ENCODE measurements at places on chromosomes 3 and 15.
A peak's percentile ranks its signal among the peaks of the same experiment; 100 is the strongest.

DNA sequence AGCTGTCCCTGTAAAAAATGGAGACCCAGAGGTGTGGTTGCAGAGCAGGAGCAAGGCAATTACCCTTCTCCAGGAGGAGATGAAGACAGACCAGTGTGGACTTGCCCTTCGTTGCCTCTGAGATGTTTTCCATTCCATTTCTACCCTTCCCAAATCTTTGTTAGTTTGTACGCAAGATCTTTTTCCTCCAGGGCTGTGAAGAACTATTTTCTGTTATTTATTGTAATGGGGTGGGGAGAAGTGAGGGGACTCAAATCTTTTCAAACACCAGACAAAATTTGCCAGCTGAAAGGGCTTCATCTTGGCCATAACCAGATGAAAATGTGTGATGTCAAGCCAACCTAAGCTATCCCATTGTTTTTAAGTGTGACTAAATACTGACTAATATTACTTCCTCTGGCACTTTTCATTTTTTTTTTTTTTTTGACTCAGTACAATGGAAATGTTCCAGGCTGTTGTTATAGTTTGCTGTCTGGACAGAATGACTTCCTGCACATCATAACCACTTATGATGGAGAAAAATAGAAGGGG is 271.3 kb upstream of the TPRG1 start:
- DNase-seq: no peak

GRCh38 chr3:106628407-106628806 is 748.8 kb upstream of the CCDC54 start:
- no peak for DNase-seq

- peak; percentile 47 for DNase-seq
Measured at GRCh38 chr3:152258448-152259393, 10.0 kb upstream of the MBNL1 start.

GRCh38 chr3:1404270-1404962 is 311.6 kb downstream of the CNTN6 start:
- no peak for DNase-seq

- DNase-seq: no peak
Measured at GRCh38 chr3:58388550-58389091, 45.0 kb downstream of the PDHB start.

GRCh38 chr15:75199357-75199940 is 2.2 kb upstream of the C15orf39 start:
- DNase-seq: no peak

DNA sequence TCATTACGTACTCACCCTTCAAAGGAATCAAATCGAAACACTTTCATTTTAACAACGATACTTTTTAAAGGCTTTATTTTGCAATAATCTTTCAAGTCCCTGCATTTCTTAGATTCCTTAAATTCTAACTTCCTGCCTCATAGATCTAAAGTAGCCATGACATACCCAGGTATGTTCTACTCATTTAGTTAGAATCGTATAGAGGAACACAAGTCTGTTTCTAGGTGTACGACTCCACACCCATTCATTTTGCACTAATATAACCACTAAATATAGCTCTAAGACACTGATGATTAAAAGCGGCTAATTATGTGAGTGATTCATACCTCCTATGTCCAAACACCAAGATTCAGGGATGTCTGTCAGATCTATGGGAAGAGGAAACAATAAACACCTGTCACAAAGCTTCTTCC is 1.3 kb downstream of the ATP13A3 start:
- DNase-seq: no peak

GRCh38 chr3:157374933-157375332 is 61.7 kb upstream of the PTX3 start:
- DNase-seq: no peak

DNA sequence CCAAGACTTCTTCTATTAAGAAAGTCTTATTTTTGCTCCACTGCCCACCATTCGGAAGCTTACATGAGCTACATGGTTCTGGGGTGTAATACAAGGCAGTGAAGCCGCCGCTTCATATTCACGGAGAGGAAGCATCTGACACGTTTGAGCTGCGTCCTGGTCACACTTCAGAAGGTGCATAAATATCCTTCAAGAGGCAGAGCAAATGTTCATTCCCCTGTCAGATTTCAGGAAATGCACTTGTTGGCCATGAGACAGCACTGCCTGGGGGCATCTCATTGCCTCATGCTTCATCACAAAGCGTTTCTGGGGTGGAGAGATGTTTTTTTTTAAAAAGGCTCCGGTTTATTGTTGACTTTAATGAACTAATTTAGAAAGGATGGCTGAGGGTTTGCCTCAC is 119.9 kb downstream of the CADPS start:
- no peak for DNase-seq

DNA sequence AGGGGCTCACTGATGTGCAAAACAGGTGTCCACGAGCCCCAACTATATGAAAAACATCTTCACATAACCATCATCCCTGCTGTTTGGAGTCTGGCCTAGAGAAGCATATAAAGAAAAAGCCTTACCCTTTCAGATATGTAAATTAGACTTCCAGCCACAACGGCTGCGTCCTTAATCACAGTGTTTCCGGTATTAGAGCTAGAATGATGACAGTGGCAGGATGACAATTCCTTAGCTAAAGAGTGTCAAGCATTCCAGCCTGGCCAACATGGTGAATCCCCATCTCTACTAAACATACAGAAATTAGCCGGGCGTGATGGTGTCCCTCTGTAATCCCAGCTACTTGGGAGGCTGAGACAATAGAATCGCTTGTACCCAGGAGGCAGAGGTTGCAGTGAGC is 19.5 kb upstream of the SAMD7 start:
- no peak for DNase-seq

GRCh38 chr3:190721330-190721729 is 141.2 kb downstream of the GMNC start:
- DNase-seq: no peak

GRCh38 chr3:57951066-57951882 is 56.9 kb upstream of the FLNB start:
- no peak for DNase-seq

GRCh38 chr3:154229217-154229590 is 95.1 kb downstream of the DHX36 start:
- DNase-seq: no peak

- DNase-seq: no peak
Measured at GRCh38 chr3:170614214-170614966, 28.5 kb upstream of the SLC7A14 start.

- DNase-seq: no peak
Measured at GRCh38 chr15:72368325-72368724, 7.5 kb downstream of the HEXA start.

DNA sequence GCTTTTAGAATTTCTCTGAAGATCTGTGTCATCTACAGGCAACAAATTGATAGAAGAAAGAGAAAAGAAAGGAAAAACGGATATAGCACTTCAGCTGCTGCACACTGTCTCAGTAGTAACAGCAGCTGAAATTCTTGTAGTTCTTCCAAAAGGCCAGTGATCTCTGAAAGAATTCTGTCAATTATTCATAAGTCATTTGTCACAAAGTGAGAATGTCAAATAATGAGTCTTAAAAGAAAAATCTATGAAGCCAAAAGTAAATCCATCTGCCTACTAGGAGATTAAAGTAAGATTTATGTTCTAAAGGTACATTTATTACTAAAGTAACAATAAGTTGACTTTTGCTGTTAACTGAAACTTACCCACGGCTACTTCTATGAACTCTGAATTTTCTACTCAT is 24.6 kb downstream of the IFT80 start:
- DNase-seq: no peak

- DNase-seq: no peak
Measured at GRCh38 chr15:36778531-36778930, 199.1 kb downstream of the CDIN1 start.

GRCh38 chr3:514192-514591 is 317.6 kb downstream of the CHL1 start:
- DNase-seq: no peak

- no peak for DNase-seq
Measured at GRCh38 chr15:62498712-62499111, 333.6 kb upstream of the C2CD4B start.

GRCh38 chr3:111210866-111211564 is 139.4 kb downstream of the NECTIN3 start:
- no peak for DNase-seq

DNA sequence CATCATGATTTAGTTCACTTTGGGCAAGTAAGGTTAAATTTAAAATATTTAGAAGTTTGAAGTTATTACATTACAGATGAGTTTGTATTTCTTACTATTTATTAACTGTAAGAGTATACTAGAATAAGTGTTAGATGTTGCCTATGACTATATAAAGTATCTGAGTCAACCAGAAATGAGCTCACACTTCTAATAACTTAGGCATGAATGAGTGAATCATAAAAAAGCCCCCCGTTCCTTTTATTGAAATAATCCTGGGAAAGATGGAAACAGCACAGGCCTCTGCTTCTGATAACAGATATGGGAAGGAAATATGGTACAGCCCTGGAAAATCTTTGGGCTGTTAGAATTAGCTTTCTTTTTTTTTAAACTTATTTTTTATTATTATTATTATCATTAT is 66.6 kb upstream of the TGFBR2 start:
- DNase-seq: no peak
